Stimulated activated CD8-positive, alpha-beta memory T cell treated with anti-CD3 and anti-CD28 coated beads, Interleukin-4, amount 100 ng/mL, for 1 hour (primary cell): ENCODE measurements at places on chromosomes 5 and 9.

GRCh38 chr5:147483961-147484707, 25.7 kb downstream of the DPYSL3 start:
- DNase-seq, result no peak

DNA sequence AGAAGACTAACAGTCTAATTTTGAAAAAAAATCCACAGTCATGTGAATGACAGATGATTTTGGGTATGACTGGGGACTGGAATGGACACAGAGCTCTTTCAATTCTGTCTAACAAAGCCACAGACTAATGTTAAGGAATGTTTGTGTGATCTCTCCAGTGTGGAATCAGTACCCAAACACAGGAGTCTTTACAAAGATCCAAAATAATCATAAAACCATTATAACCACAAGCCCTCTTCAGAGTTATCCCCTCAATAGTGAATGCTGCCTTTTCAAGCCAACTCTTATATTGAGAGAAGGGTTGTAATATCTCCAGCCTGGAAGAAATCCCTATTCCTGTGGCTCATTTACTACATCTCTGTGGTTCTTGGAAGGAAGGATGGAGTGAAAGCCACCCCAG, 552.0 kb upstream of the CLINT1 start:
- no peak for DNase-seq

DNA sequence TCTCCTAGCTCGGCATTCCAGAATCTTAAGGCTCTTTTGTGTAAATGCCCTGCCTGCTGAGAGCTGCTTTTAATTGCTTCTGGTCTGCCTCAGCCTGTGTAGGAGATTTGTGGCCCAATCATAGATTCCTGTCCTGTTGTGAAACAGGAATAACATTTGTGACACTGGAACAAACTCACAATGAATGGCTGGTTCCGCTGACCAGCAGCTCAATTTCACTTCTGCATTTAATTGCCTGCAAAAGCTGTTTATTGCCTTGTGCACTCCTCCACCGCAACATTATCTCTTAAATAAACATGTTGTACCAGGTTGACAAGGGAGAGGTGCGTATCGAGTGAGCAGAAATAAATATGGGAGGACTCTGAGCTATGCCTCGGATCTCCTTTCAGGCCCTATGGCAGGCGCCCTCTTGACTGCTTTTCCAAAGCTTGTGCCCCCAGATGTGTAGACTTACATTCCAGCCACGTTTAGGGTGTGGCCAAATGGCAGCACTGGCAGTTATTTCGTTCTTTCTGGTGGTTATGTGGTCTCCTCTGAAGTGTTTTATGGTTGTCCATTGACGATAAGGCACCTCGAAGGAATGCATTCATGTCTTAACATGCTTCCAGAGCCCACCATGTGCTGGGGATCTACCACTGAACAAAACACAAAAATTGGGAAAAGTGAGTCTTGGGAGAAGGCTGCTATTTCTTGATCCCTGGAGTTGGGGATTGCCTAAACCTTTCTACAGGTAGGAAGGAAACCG, 58.1 kb downstream of the DMRT1 start:
- DNase-seq, result no peak

GRCh38 chr9:2815661-2816060, 28.2 kb downstream of the PUM3 start:
- DNase-seq, result no peak

DNA sequence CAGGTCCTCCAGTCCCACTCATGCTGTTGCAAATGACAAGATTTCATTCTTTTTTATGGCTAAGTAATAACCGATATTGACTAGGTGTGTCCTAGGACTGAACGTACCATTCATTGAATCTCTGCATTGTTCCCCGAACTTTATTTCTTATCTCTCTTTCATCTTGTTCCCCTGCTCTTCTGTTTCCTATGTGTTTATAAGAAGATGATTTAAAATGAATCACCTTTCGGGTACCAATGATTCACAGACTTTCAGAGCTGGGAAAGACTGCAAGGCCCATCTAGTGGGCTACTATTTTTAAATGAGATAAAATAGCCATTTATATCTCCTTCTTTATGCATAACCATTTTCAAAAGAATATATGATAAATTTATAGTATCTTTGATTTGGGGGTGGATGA, 133.0 kb downstream of the CDH18 start:
- DNase-seq, result no peak
